ENCODE measurements at places on chromosomes 2 and 18. TPM values are rescaled to one million over a fixed set of nuclear protein-coding genes. Genes with fewer than 3 reads are reported as not detected.

DQX1 gene
- total RNA-seq: 0.32 TPM

ACKR3 gene
- not detected for total RNA-seq

EML6 gene
- total RNA-seq: 1.7 TPM

RIT2 gene
- not detected for total RNA-seq

SIGLEC15 gene
- 2.5 TPM for total RNA-seq

MARCHF4 gene
- total RNA-seq: 10.8 TPM

NOL4 gene
- 0.30 TPM for total RNA-seq

DNAJC5G gene
- total RNA-seq: not detected

MFSD6 gene
- 8.4 TPM for total RNA-seq

NTSR2 gene
- not detected for total RNA-seq

IL1RN gene
- total RNA-seq: not detected

PLB1 gene
- 1.1 TPM for total RNA-seq

POTEJ gene
- not detected for total RNA-seq

AQP12B gene
- not detected for total RNA-seq

IKZF2 gene
- total RNA-seq: 9.5 TPM

ATP5MC3 gene
- total RNA-seq: 82.3 TPM

UBXN2A gene
- 11.9 TPM for total RNA-seq

CYP1B1 gene
- 0.78 TPM for total RNA-seq

NT5C1B gene
- total RNA-seq: not detected

PLA2R1 gene
- 8.0 TPM for total RNA-seq

RAB27B gene
- 40.1 TPM for total RNA-seq

EN1 gene
- total RNA-seq: 0.30 TPM

ST3GAL5 gene
- 14.9 TPM for total RNA-seq

HOXD13 gene
- 2.4 TPM for total RNA-seq

ACOXL gene
- not detected for total RNA-seq

EFR3B gene
- 1.4 TPM for total RNA-seq

HOXD8 gene
- 7.7 TPM for total RNA-seq

ZSCAN30 gene
- 14.8 TPM for total RNA-seq

VWA3B gene
- total RNA-seq: 0.09 TPM

CYTIP gene
- not detected for total RNA-seq

B3GNT2 gene
- total RNA-seq: 30.6 TPM

SRD5A2 gene
- total RNA-seq: not detected

PROC gene
- total RNA-seq: not detected

QPCT gene
- total RNA-seq: 44.5 TPM

PRADC1 gene
- total RNA-seq: 13.7 TPM
